ENCODE measurements at places on chromosomes 16 and 17. TPM values are rescaled to one million over a fixed set of nuclear protein-coding genes. Genes with fewer than 3 reads are reported as not detected.

The MRC2 gene
- 465 TPM for total RNA-seq

The TP53TG3B gene
- total RNA-seq = not detected

The NGFR gene
- total RNA-seq = 0.12 TPM

The SOCS1 gene
- total RNA-seq = 5.2 TPM

The TBC1D3H gene
- total RNA-seq = not detected

The TMC8 gene
- total RNA-seq = not detected

The ERN2 gene
- not detected for total RNA-seq

Data from hair follicle dermal papilla cell (primary cell).